ENCODE measurements at places on chromosomes 4 and X. TPM values are rescaled to one million over a fixed set of nuclear protein-coding genes. Genes with fewer than 3 reads are reported as not detected.

GRCh38 chrX:153412746-153413720 lies 1.8 kb downstream of the ZFP92 start:
- no peak for DNase-seq

- peak; percentile 82 for DNase-seq
Measured at GRCh38 chr4:174592985-174593335, 70.7 kb upstream of the HPGD start.

DNA sequence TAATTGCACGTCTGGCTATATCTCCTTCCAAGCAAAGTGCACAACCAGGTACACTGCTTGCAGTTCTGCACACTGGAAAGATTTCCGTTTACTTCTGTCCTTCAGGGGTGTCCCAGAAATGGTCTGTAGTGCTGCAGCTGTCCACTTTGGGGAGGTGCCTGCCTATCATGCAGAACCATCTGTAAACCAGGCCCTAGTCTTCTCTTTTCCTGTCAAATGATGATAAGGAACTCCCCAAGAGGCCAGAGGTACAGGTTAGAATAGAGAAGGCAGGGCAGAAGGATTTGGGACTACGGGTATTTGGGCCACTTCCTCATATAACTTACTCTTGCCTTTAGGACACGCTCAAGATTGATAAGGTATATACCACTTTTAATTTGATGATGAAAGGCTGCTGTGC lies 746.9 kb downstream of the FAT4 start:
- DNase-seq: no peak

DNA sequence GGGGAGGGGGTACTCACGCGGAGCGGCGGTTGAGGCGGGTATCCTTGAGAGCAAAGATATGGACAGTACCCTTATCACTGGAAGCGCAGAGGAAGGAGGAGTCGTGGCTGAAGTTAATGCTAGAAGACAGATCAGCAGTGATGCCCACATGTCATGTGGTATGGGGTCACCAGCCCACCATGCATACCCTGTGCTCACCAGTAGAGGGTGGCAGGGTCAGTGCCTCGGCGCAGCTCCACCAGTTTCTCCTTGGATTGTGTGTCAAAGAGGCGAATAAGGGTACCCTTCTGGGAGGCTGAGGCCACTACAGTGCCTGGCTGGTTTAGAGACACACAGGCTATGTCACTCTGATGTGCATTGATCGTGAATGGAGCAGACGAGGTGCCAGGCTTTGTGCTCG lies 1.5 kb upstream of the PRAF2 start:
- no peak for DNase-seq

DNA sequence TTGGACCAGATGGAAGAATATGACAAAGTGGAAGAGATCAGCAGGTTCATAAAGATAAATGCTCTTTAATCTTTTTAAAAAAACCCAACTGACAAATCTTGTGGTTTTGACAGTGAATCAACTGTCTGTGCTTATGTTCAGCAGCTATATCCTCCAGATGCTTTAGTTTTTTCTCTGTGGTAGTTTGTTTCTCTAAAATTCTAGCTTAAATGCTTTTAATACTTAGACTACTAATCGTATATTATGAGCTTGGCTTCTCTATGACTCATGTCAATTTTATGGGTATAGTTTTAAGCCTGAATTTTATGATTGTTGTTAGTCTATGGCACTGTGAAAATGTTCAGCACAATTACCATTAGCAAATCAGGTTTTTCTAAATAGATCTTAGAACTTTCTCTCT lies 12.9 kb downstream of the HHIP start:
- DNase-seq: no peak

DNA sequence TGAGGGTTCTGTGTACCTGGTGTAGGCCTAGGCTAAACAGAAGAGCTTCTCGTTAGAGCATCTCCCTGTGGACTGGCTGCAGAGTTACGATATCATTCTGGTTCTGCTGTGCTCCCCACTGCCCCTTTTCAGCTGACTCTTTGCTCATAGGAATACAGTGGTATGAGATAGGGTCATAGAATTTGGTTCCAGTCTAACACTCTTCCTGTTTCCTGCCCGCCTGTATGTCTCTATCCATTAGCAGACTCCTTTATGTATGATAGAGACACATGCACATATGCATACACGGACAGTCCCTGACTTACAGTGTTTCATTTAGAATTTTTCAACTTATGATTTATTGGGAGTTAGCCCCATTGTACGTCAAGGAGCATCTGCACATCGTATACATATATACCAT lies 15.3 kb downstream of the RNF4 start:
- DNase-seq: no peak

SLC10A4 gene
- not detected for total RNA-seq

- DNase-seq: no peak
Measured at GRCh38 chrX:118867251-118867650, 43.6 kb downstream of the ZCCHC12 start.

DNA sequence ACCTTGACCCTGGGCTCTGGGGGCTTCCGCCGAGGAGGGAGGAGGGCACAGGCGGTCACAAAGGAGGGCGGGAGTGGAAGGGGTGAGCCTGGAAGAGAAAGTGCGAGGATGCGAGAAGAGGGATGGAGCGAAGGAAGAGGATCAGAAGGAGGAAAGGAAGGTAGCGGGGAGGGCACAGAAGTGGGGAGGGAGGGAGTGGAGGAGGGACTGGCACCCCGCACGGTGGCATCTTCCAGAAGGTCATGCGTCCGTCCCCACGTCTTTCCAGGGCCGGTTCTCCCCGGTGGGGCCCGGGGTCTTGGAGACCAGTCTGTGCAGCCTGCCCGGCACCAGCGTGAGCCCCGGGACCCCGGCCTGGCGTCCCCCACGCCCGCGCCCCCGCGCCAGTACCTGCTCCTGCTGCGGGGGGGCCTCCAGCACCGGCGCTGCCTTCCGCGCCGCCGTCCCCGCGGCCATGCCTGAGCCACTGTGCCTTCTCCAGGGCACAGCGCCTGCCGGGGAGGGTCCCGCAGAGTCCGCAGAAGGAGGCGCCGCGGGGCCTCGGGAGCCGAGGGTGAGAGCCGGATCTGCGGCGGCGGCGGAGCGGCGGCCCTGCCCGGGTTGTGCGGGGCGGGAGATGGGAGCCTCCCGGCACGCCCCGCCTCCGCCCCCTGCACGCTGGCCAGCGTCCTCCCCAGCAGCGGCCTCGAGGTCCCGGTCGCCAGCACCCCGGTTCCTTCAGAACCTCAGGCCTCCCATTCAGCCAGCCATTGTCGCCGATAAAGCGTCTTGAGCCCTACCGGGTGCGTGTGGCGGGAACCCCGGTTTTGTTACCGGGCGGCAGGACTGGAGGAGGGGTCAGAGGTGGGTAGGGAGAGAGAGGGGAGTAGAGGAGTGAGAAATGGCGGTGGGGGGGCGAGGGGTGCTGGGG lies at the start of gene RNF175:
TSS of gene RNF175 (minus strand) at position 618 of the 910 bp plus-strand sequence. CDS start at position 456, 162 bp downstream.
- DNase-seq: no peak

P2RY10 gene
- not detected for total RNA-seq

DNA sequence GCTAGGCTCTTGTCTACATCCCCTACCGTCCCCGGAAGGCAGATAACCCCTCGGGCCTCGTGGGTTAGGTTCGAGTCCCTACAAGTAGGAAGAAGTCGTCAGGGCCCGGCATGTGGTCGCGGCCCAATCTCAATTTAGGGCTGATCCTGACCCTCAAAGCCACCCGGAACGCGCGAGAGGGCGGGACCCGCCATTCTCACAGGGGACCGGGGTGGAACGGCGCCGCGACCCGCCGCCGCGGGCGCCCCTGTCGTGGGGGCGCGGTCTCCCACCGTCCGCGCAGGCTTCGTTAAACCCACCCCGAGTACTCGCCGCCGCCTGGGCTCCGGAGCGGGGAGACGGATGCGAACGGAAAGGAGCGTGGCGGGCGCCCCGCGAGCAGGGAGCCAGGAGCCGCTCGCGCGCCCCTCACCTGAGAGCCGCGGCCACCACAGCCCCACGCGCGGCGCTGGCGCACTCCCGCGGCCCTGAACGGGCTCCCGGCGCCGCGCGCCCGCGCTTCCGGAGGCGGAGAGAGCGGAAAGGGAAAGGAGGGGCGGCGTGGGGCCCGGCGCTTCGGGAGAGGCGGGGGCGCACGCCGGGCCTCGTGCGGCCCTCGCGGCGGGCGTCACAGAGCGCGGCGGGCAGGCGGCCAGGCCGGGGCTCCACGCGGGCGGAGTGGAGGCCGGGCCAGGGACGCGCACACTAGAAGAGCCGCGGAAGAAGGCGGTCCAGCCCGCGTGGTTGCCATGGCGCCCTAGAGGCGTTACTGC lies at the start of gene CFAP97:
TSS of gene CFAP97 (minus strand) at position 515 of the 752 bp plus-strand sequence. CDS start 12,804 bp downstream, outside the sequence.
- peak; percentile 91 for DNase-seq

Data from myocyte (in vitro differentiated cells).